Regular cardiac myocyte (primary cell): ENCODE measurements at places on chromosomes 12 and 14. TPM values are rescaled to one million over a fixed set of nuclear protein-coding genes. Genes with fewer than 3 reads are reported as not detected.

The METAP2 gene
- 57.8 and 91.1 TPM in 2 replicates for total RNA-seq

The GPR68 gene
- 0.96 and 2.3 TPM in 2 replicates for total RNA-seq

The ADGRD1 gene
- 0.38 and 1.1 TPM in 2 replicates for total RNA-seq

The ZNF891 gene
- 0.58 and 1.1 TPM in 2 replicates for total RNA-seq

The FAM90A1 gene
- under 0.01 and 0.28 TPM in 2 replicates for total RNA-seq

The AQP2 gene
- not detected in 2 replicates for total RNA-seq

The LBHD2 gene
- total RNA-seq, result not detected in 2 replicates

The RFLNA gene
- 2.3 and 43.1 TPM in 2 replicates for total RNA-seq

The TAS2R19 gene
- total RNA-seq, result 2.1 and 7.3 TPM in 2 replicates

The CLEC1B gene
- total RNA-seq, result not detected in 2 replicates

The FKBP11 gene
- 26.8 and 38.9 TPM in 2 replicates for total RNA-seq

The PTPN6 gene
- under 0.01 TPM in 1 of 2 replicates, not detected in the other for total RNA-seq

The PLA2G1B gene
- not detected in 2 replicates for total RNA-seq

The TBX3 gene
- 16.1 and 20.6 TPM in 2 replicates for total RNA-seq

The TPH2 gene
- under 0.01 TPM in 1 of 2 replicates, not detected in the other for total RNA-seq

The VRK1 gene
- total RNA-seq, result 27.6 and 67.7 TPM in 2 replicates
